Peyer's patch (tissue), 4 donors: ENCODE measurements at places on chromosomes 3 and 15.

GRCh38 chr15:89823836-89824606 lies 9.4 kb upstream of the ANPEP start:
- no peak overlapping the region for H3K4me3 ChIP-seq
- DNase-seq: no peak
- no peaks in the 10 kb centered on the region for H3K36me3 ChIP-seq
- H3K4me1 ChIP-seq: peaks cover 16% of the 10 kb centered on the region
- H3K27ac ChIP-seq: no peak overlapping the region

DNA sequence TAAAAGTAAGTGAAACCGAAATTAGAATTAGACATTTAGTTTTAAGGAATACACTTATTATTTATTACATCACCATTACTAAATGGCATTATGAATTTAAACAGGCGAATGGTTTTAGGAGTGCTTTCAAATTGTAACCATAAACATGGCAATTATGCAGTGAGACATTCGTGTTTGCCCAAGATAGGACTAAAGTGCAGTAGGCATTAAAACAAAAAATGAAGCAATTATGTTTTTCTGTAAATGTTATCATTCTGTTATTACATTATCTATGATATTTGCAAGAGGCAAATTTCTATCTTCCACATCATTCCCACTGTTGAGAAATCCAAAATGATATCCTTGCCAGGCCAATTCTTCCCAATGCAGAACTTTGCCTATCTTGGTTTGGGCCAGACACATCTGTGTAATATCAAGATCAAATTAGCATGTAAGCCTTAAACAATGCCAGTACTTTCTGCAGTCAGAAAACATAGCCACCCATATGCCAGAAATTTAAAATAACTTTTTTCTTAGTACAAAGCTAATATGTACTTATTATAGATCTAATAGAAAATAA lies 156.9 kb downstream of the ATP8B4 start:
- H3K36me3 ChIP-seq: no peaks in the 10 kb centered on the region
- H3K27me3 ChIP-seq: no peaks in the 10 kb centered on the region
- no peak overlapping the region for H3K4me3 ChIP-seq
- no peak overlapping the region for H3K27ac ChIP-seq
- no peak for DNase-seq

DNA sequence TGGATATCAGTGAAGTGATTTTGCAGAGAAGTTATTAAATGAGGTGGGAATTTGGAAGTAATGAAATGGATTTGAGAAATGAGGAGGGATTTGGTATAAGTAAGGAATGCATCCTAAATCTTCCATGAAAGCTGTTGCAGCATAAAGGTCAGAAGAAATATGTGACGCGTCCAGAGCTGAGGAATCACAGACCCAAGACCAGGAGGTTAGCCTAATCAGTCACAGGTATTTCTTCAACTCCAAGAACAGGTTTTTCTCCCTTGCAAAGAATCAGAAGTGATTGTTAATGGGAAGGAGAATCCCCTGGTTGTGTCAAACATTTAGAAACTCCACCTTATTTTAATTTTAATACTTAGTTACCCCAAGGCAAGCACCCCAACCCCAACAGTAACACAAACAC lies 253.2 kb downstream of the MEX3B start:
- no peak overlapping the region for H3K4me3 ChIP-seq
- no peaks in the 10 kb centered on the region for H3K27me3 ChIP-seq
- H3K4me1 ChIP-seq: no peaks in the 10 kb centered on the region
- no peak overlapping the region for H3K27ac ChIP-seq
- DNase-seq: no peak

DNA sequence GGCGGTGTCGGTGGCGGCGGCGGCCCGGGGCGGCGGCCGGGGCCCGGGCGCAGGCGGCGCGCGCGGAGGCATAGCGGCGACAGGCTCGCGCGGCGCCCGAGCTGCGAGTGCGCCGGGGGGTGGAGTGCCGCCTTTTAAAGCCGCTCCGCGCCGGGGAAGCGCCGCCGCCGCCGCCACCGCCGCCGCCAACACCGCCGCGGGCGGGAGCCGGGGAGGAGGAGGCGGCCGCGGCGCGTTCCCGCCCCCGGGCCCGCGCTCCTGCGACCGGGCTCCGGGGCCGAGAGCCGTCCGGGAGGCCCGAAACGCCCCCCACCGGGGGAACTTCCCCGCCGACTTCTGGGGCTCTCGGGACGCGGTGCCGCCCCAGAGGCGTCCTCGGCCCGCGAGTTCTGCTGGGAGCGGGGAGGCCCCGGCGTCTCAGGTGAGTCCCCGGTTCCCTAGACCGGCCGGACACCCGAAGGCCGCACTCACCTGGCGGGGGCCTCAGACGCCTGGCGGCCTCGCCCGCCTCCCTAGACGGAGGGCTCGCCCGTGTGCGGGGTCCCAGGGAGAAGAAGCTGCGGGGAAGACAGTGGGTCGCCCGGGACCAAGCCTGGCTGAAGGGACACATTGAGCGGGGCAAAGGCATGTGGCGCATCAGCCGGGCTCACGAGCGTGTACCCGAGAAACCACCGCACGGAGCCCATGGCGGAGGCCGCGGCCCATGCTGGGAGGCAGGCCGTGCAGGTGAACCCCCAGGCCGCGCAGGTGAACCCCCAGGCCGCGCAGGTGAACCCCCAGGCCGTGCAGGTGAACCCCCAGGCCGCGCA lies at the start of gene PCSK6:
PCSK6 (minus strand) TSS at position 109 of the 809 bp plus-strand sequence; CDS start at position 72, 37 bp downstream.
- DNase-seq: peak; percentile 67
- peak within 1 kb of the TSS; percentile 60 for H3K4me3 ChIP-seq
- peaks cover under 1% of the 10 kb centered on the region for H3K27me3 ChIP-seq
- no peaks in the 10 kb centered on the region for H3K4me1 ChIP-seq
- no peak within 1 kb of the TSS for H3K27ac ChIP-seq

- H3K27ac ChIP-seq: no peak overlapping the region
- no peak for DNase-seq
- H3K27me3 ChIP-seq: no peaks in the 10 kb centered on the region
- H3K36me3 ChIP-seq: peaks cover 17% of the 10 kb centered on the region
- no peaks in the 10 kb centered on the region for H3K4me1 ChIP-seq
Observed at GRCh38 chr3:101362406-101362805, 42.0 kb upstream of the IMPG2 start.

DNA sequence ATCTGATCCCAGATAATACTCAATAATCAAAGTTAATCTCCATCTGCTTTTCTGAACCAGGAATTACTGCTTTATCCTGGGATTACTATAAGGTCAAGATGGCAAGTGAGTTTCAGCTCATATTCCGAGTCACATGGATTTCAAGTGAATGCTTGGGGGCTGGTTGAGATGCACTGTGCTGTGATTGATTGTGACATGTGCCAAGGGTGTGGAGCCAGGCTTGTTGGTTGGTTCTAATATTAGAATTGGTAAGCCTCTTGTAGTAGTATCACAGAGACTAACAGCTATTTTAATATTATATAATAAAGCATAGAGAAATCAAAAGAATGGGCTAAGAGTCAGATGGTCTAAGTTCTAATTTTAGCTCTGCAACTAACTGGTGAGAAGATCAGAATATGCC lies 74.2 kb upstream of the ICE2 start:
- H3K4me1 ChIP-seq: peaks cover 11% of the 10 kb centered on the region
- no peak overlapping the region for H3K4me3 ChIP-seq
- no peak for DNase-seq

GRCh38 chr3:60055765-60056164 lies 1005.9 kb upstream of the CFAP20DC start:
- no peaks in the 10 kb centered on the region for H3K4me1 ChIP-seq
- DNase-seq: no peak
- no peaks in the 10 kb centered on the region for H3K36me3 ChIP-seq
- H3K4me3 ChIP-seq: no peak overlapping the region
- H3K27me3 ChIP-seq: no peaks in the 10 kb centered on the region

DNA sequence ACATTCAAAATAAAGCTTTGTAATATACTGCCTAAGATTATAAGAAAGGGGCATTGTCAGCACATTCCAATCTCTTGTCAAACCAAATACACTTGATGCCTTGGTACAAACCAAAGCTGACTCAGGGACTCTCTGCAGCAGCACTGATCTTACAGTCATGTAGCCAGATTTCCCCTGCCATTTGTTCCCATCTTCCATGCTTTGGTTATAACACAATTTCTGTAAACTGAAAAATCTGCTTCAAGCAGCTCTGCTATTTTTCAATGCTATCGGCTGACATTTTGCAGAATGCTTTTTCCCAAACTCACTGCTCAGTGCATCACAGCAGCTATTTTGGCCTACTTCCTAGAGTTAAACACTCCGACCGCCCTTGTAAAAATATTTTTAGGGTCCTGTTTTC lies 18.2 kb downstream of the PLOD2 start:
- H3K4me3 ChIP-seq: no peak overlapping the region
- H3K4me1 ChIP-seq: no peaks in the 10 kb centered on the region
- H3K36me3 ChIP-seq: no peaks in the 10 kb centered on the region
- no peak overlapping the region for H3K27ac ChIP-seq
- no peaks in the 10 kb centered on the region for H3K27me3 ChIP-seq

DNA sequence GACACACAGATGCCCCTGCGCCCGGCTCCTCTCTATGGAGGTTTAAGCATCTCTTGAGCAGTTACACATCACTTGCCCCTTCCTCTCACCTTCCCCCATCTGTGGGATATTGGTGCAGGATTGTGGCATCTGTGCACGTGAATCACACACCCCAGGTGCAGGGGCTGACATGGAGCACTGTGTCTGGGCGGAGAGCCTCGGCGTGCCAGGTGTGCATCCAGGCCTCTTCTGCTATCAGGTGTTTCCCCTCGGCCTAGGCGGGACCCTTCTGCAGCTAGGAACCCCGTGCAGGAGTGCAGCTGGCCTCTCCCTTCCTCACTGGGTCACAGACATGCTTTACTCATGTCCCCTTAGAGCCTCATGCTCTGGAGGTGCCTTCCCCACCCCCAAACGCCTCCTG lies 33.4 kb upstream of the MUC13 start:
- no peaks in the 10 kb centered on the region for H3K36me3 ChIP-seq
- H3K27me3 ChIP-seq: no peaks in the 10 kb centered on the region
- no peak overlapping the region for H3K27ac ChIP-seq
- H3K4me1 ChIP-seq: no peaks in the 10 kb centered on the region
- H3K4me3 ChIP-seq: no peak overlapping the region
